ENCODE measurements at places on chromosomes 2 and 18.

- no peak for DNase-seq
Observed at GRCh38 chr2:70768590-70769085, 638 bp upstream of the ADD2 start.

DNA sequence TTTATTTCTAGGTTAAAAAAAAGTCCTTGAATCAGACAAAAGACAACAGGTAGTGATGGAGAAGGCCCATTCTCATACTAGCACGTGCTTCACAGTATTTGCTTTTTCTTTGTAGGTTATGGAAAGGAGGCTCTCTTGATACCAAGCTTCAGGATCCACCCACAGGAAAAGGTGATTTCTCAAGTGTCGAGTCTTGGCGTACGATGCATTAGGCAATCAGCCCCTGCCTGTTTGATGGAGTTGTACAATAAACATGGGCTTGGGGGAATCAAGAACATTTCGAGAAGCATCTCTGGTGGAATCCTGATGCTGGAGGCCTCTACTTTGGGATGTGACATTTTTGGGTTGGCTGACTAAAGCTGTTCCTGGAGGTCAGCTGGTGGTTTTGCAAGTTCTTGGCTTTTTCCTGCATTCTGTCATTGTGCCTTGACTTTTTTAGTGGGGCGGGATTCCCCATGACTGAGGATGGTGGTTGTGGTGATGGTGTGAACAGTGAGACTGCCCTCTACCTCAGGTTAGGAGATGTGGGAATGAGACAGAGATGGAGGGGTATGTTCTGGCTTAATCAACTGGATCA lies 231.5 kb upstream of the SPRED2 start:
- no peak for DNase-seq

DNA sequence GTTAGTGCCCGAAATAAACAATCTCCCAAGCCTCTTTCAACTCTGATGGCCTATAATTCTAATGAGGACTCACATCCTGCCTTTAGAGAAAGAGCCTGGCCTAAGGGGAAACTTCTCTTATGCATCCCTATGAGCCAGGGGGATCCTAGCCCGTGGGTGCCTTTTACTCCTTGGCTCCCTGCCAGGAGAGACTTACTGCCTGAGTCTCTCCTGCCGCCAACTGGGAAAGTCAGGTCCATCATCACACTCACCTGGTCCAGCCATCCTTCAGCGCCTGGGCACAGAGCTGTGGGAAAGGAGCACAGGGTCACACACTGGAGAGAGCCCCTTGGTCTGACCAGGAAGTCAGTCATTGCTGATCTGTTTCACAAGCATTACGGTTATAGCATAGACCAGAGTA lies 24.1 kb downstream of the ENOSF1 start:
- no peak for DNase-seq

DNA sequence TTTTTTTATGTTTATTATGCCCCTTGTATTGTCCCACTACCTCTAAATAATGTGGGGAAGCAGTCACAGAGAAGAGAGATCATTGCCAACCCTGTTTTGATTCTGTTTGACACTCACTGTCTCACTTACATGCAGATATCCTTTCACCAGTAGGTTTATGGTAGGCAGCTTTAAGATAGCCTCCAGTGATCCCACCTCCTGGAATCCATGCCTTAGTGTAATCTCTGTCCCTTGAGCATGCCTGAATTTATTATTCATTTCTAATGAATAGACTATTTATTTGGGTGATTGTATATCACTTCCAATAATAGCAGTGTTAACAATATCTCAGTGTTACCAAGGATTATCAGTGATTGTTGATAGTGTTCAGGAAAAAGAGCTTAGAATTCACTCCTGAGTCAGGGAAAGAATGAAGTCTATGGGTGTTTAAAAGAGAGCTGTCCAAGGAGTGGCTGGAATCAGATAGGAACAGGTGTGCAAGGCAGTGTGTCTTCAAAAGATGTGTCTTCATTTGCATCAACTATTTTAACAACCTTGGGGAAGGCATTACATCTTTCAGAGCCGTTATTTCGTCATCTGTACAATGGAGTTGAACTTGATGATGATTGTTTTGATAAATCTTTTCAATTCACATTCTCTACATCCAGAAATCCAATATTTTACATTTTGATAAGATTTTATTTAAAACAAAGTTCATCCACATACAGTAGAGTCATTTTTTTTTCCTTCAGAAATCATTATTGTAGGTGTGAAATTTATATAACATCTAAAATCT lies 31.9 kb downstream of the PKP4 start:
- DNase-seq: no peak

- no peak for DNase-seq
Observed at GRCh38 chr2:100151310-100151709, 8.9 kb upstream of the AFF3 start.

DNA sequence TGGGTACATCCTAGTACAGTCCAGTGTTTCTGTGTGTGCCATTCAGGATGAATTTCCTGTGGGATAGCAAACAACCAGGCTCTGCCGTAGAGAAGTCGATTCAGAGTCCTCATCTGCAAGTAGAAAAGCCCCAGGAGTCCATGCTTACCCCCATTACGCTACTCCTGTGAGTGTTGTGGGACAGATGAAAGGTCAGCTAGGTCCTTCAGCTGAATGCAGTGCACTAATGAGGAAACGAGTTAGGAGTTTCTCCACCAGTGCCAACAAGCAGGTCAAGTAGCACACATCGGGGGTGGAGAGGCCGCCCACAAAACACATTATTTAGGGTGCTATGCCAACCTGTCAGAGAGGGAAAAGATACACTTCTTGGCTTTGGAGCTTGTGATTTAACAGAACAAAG lies 2.5 kb upstream of the GPR39 start:
- no peak for DNase-seq

DNA sequence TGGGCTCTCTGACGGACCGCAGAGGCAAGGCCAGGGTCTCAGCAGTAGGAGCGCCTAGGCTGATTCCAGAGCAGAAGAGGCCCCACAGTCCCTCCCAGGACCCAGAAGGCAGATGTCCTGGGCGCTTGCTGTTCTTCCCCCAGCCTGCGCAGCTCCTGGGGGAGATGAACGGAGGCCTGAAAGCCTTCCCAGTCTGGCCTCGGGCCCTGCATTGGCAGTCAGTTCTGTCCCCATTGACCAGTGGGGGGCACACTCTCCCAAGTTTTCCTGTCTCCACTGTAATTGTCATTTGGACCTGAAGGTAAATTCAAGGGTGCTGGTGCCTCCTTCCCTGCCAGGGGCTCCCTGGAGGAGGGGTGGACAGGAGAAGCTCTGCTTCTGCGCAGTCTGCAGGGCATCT lies 345.7 kb downstream of the CYP26B1 start:
- DNase-seq: no peak

DNA sequence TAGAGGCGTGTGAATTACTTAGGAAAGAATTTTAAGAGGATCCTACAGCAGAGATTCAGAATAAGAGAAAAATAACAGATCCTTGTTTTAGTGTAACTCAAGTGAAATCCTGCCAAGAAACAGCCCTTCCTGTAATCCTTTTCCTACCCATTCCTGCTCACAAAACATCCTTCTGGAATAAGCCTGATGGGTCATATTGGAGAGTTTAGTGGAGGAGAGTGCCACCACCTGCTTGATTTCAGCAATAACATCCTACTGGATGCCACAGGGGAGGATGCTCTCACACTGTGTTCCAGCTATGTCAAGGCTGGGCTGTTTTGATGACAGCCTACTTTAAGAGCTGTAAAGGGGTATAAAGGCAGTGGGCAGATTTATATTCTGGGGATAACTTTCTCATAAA lies 54.8 kb upstream of the CCDC178 start:
- no peak for DNase-seq

DNA sequence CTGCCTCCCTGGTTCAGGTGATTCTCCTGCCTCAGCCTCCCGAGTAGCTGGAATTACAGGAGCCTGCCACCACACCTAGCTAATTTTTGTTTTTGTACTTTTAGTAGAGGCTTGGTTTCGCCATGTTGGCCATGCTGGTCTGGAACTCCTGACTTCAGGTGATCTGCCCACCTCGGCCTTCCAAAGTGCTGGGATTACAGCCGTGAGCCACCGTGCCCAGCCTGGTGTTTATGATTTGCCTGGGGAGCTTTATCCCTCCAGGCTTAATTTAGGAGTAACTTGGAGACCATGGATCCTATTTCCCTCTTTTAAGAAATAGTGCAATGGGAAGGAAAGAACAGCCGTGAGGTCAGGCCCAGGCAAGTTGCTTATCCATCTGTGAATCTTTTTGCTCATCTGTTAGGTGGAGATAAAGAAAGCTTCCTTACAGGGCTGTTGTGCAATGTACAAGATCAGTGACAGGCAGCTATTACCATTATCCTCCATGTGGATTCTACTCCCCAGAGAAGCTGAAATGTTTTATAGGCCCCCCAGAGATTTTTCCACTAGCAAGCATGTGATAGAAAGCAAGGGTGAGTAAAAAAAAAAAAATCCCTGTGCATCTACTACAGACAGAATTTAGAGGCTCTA lies 104.9 kb upstream of the MGAT5 start:
- no peak for DNase-seq

GRCh38 chr2:237540823-237541222 lies 25.6 kb upstream of the PRLH start:
- DNase-seq: no peak

GRCh38 chr2:20050104-20050645 lies 1.3 kb downstream of the LAPTM4A start:
- DNase-seq: no peak

DNA sequence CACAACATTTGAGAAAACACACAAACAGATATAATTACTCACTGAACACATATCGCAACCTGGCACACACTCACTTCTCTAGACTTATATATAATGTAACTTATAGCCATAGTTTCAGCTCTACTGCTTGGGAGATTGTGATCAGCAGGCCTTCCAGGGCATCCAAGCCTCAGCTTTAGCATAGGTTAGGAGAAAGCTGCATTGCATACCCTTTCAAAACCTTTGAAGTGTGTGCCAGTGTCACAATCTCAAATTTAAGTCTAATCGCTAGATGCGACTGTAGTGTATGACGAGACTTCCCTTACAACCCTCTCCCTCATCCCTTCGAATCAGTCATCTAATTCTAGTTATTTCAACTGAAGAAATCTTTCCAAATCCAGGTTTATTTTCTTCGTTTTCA lies 30.9 kb downstream of the SLC66A3 start:
- no peak for DNase-seq

- DNase-seq: no peak
Observed at GRCh38 chr18:7116792-7117389, 706 bp downstream of the LAMA1 start.

DNA sequence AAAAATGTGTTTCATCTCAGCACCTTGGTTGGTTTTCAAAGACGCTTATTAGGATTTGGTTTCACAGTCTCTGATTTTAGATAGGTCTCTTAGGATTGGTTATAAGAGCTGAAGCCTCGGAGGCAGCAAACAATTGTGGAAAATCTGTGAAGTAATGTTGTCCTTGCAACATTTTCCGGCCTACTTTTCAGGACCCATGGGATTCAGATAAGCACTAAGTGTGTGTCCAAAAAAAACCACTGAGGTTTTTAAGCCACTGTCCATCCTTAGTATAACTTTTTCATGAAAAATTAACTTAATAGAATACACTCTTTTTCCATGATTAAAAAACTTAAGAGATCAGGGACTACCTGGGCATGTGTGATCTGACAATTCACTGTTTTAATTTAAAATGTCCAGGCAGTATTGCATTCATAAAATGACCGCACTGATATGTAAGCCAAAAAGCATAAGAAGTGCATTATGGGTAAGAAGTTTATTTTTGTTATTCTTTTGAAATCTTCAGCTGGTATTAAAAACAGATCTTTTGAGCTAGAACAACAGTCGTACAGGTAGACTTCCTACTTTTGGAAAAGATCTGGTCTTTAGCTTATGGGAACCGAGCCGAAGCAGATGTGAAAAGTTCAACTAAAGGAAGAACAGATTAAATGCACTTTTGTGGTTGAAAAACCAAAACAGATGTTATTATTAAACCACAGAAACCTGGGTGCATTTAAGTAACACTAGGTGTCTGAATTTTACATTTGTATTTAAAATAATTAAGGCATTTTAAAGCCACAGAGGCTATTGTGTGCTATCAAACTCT lies 479.4 kb upstream of the ZEB2 start:
- DNase-seq: no peak

GRCh38 chr2:44801841-44802776 lies 139.4 kb upstream of the SIX3 start:
- no peak for DNase-seq

DNA sequence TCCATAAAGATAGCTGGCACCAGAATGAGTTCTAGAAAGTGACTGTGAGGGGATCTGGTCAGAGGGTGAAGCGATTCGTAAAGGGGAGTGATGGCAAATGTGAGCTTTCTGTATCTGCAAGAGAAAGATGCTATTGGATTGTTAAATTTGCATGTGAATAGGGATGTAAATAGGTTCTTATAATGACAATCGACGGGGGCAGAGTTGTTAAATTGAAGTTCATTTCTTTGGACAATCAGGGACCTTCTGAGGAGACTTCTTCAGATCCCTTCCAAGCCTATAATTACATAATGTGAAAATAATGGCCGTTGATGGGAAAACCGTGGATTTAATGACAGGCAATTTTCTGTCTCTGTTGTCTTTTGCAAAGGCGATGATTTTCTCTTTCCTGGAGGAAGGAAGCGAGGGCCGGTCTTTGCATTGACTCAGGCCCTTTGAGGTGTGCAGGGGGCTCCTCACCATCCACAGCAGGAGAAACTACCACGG lies 52.2 kb upstream of the TMEM18 start:
- DNase-seq: no peak

- DNase-seq: no peak
Observed at GRCh38 chr18:8976606-8977005, 125.9 kb upstream of the NDUFV2 start.

GRCh38 chr2:85511008-85511811 lies 27.8 kb upstream of the MAT2A start:
- no peak for DNase-seq

GRCh38 chr2:107466241-107466640 lies 360.5 kb upstream of the RGPD4 start:
- DNase-seq: no peak

- DNase-seq: no peak
Observed at GRCh38 chr2:227461811-227462461, 10.0 kb upstream of the AGFG1 start.

DNA sequence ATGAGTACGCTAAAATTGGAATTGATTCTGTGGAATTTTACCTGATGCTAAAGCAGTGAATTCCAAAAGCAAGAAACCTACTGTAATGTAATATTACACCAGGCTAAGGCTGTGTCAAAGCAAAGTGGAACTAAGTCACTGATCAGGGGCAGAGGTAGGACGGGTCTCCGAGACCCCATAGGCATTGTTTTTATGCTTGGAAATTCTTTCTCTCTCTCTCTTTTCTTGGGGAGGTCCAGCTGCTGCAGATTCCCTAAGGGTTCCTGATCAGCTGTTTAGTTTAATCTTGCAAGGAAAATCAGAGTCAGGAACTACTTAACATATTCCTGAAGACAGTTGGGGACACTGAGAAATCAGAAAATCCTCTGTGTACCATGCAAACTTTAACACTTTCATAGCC lies 220.2 kb downstream of the SRBD1 start:
- no peak for DNase-seq
